ENCODE measurements at places on chromosomes 3 and 15.

GRCh38 chr3:142888481-142889211 is at the start of gene PCOLCE2:
Gene PCOLCE2 (minus strand): TSS chr3:142889083. CDS start chr3:142888896, 187 bp downstream.
- H3K27me3 ChIP-seq = no peaks in the 10 kb centered on the region
- no peaks in the 10 kb centered on the region for H3K36me3 ChIP-seq
- DNase-seq = peak; percentile 86
- H3K27ac ChIP-seq = peak within 1 kb of the TSS; percentile 52
- H3K4me3 ChIP-seq = peak within 1 kb of the TSS; percentile 81
- peaks cover 10% of the 10 kb centered on the region for H3K4me1 ChIP-seq

DNA sequence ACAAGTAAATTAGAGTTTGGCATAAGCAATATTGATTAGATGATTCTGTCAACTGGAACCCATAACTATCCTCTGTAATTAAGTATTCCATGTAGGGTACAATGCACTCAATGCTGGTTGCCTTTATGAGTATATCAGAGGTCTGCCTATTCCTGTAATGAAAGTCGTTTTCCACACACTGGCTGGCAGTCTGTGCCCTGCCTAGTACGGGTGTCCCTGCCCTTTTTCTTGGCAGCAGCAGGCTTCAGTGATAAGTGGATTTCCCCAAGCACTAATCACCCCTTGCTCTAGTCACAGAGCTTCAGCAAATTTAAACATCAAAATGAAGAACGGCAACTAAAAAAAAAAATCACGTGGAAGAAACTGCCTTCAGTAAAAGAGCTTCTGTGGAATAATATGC is 294.8 kb upstream of the STT3B start:
- DNase-seq = no peak
- H3K36me3 ChIP-seq = no peaks in the 10 kb centered on the region
- H3K4me1 ChIP-seq = no peaks in the 10 kb centered on the region
- H3K27ac ChIP-seq = no peak overlapping the region

GRCh38 chr3:132196113-132196512 is 121.1 kb upstream of the ACP3 start:
- no peak overlapping the region for H3K27ac ChIP-seq
- H3K27me3 ChIP-seq = peaks cover 13% of the 10 kb centered on the region
- no peak overlapping the region for H3K4me3 ChIP-seq
- no peaks in the 10 kb centered on the region for H3K4me1 ChIP-seq
- H3K36me3 ChIP-seq = no peaks in the 10 kb centered on the region

DNA sequence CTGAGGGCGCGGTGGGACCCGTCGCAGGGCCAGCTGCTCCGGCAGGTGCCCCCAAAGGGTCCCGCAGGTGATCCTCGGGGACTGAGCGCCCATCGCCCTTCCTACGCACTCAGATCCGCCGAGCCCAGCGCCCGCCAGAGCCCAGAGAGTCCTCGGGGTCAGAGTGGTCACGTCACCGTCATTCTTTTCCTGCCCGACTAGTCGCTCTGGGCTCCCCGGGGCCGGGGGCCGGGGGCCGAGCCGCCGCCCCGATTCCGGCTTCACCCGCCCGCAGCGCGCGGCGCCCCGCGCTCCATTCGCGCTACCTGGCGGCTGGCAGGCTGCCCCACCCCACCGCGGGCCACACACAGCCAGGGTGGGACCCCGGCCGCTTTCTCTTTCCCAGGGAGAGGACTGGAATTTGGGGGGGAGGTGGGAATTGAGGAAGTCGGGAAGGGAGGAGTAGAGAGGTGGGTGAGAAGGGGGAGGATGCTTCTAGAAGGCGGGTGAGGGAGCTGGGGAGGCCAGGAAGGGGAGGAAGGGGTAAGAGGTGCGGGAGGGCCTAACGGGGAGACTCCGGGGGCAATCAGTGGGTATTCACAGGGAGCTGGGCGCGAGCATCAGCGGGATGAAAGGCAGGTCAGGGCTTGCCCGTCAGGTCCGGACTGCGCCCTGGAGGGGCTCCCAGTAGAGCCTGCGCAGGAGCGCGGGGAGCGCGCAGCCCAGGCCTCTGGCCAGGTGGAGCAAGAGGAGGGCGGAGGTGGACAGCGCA is 36.1 kb upstream of the EPHB3 start:
- DNase-seq = peak; percentile 79
- H3K36me3 ChIP-seq = no peaks in the 10 kb centered on the region
- peaks cover 76% of the 10 kb centered on the region for H3K27me3 ChIP-seq
- H3K4me3 ChIP-seq = peak overlapping the region; percentile 71

DNA sequence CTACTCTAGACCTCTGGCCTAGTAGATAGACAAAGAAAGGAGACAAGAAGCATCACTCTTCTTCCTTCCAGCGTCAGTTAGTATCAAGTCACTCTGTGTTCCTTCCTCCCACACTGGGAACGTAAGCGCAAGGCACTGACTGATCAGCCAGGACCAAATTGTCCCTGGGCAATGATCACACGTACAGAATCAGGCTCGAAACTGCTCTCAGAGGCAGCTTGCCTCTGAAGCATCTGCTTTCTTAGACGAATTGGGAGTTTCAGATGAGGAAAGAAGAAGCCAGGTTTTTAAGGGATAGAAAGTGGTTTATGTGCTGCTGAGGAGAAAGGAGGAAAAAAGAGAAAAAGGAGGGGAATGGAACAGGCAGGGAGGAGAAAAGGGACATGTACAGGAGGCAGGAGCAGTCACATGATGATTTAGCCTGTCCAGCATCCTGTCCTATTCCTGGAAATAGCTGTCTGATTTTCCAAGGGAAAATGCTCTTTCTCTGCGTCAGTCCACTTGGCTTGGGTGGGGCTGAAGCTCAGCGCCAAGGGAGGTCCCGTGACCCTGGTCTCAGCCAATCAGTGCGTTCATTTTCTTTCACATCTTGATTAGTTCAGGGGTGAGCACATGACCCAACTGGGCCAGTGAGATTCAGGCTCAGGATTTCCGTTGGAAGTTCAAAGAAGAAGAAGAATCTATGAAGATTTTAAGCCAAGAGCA is 102.0 kb upstream of the PRICKLE2 start:
- no peak overlapping the region for H3K27ac ChIP-seq
- no peak overlapping the region for H3K4me3 ChIP-seq
- H3K27me3 ChIP-seq = no peaks in the 10 kb centered on the region

- H3K36me3 ChIP-seq = no peaks in the 10 kb centered on the region
- H3K27me3 ChIP-seq = peaks cover 14% of the 10 kb centered on the region
- DNase-seq = no peak
- no peak overlapping the region for H3K27ac ChIP-seq
- H3K4me3 ChIP-seq = no peak overlapping the region
Observed at GRCh38 chr3:59192473-59192872, 142.6 kb upstream of the CFAP20DC start.

GRCh38 chr15:61031532-61031931 is 197.6 kb downstream of the RORA start:
- peaks cover 48% of the 10 kb centered on the region for H3K4me1 ChIP-seq
- no peak overlapping the region for H3K27ac ChIP-seq

- no peaks in the 10 kb centered on the region for H3K27me3 ChIP-seq
- H3K4me1 ChIP-seq = peaks cover 6% of the 10 kb centered on the region
- no peak overlapping the region for H3K4me3 ChIP-seq
- no peaks in the 10 kb centered on the region for H3K36me3 ChIP-seq
- no peak overlapping the region for H3K27ac ChIP-seq
Observed at GRCh38 chr3:65824166-65824565, 214.6 kb downstream of the MAGI1 start.

DNA sequence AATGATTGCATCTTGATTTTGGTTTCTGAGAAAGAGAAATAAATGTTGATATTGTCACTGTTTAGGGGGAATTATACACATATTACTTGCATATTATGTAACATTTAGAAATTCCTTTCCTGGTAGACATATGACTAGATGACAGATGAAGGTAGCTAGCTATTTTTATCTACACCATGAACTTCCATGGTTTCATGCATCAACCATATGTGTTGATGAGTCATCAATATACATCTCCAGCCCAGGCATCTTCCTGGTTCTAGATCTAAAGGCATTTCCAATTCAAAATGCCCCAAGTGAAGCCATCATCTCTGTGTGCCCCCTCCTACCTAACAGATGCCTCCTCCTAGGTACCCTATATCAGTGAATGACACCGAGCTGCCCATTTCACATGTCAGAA is 9.5 kb upstream of the ADAMTSL3 start:
- H3K27me3 ChIP-seq = no peaks in the 10 kb centered on the region
- H3K36me3 ChIP-seq = no peaks in the 10 kb centered on the region
- no peak for DNase-seq
- no peak overlapping the region for H3K27ac ChIP-seq
- no peak overlapping the region for H3K4me3 ChIP-seq
- H3K4me1 ChIP-seq = no peaks in the 10 kb centered on the region

GRCh38 chr3:121759541-121760202 is 10.1 kb upstream of the GOLGB1 start:
- no peaks in the 10 kb centered on the region for H3K4me1 ChIP-seq
- H3K27me3 ChIP-seq = peaks cover 35% of the 10 kb centered on the region
- H3K4me3 ChIP-seq = no peak overlapping the region

DNA sequence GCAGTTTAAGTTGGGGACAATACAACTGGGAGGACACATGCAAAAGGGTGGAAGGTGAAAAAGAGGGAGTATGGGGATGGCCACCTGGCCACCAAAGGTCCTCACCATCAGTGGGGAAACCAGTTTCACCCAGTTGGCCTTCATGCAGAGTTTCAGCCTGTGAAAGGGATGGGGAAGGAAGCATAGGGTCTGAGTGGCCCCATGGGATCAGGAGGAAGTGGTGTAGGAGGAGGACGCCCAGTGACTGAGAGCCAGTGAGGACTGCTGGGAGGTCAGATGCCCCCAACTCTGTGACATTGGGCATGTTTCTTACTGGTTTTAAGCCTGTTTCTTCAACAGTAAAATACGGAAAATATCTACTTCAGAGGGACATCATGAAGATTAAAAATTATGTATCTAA is 16.3 kb downstream of the BCL2A1 start:
- no peaks in the 10 kb centered on the region for H3K36me3 ChIP-seq
- DNase-seq = no peak
- H3K4me1 ChIP-seq = no peaks in the 10 kb centered on the region
- no peak overlapping the region for H3K27ac ChIP-seq
- no peak overlapping the region for H3K4me3 ChIP-seq

GRCh38 chr3:25689226-25689625 is 24.5 kb upstream of the TOP2B start:
- peaks cover 35% of the 10 kb centered on the region for H3K27me3 ChIP-seq
- H3K4me1 ChIP-seq = peaks cover 7% of the 10 kb centered on the region
- H3K36me3 ChIP-seq = no peaks in the 10 kb centered on the region
- no peak overlapping the region for H3K4me3 ChIP-seq
- H3K27ac ChIP-seq = no peak overlapping the region
- no peak for DNase-seq

DNA sequence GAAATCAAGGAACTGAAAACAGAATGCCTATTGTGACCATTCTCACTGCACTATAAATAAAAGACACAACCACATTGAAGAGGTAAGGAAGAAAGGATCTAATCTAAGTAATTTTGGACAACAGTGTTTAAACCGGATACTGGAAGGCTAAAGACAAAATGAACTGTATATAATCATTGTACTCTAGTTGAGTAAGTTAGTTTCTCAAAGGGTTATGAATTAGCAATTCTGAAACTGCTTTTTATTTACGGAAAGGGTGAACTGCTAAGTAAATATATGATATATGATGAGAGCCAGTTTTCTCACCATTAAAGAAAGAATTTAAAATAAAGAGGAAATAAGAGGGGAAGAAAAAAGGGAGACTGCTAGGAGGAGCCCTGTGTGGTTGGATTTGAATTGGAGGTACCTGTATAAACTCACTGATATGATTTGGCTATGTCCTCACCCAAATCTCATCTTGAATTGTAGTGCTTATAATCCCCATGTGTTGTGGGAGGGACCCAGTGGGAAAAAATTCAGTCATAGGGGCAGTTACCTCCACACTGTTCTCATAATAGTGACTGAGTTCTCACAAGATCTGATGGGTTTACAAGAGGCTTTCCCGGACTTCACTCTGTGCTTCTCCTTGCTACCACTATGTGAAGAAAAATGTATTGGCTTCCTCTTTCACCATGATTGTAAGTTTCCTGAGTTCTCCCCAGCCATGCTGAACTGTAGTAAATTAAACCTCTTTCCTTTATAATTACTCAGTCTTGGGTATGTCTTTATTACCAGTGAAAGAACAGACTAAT is 607.7 kb downstream of the PYDC2 start:
- H3K36me3 ChIP-seq = no peaks in the 10 kb centered on the region
- no peaks in the 10 kb centered on the region for H3K27me3 ChIP-seq
- H3K4me3 ChIP-seq = no peak overlapping the region
- no peak overlapping the region for H3K27ac ChIP-seq
- no peak for DNase-seq

DNA sequence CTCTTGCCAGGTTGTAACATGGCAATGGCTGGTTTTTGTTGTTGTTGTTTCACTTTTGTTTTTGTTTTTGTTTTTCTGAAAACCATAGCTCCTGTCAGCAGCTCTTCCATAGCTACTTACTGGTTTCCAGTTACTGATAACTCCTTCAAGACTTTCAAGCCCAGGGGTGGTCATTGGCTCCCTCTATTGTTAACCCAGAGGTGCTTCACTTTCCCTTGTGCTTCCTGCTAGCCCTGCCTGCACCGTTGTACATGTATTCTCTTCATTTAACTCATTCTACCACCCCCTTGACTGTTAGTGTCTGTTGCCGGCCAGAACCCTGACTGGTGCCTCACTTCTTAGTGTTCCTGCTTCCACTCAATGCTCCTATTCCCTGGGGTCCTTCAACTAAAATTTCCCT is 4.2 kb upstream of the TRAT1 start:
- peaks cover 9% of the 10 kb centered on the region for H3K27me3 ChIP-seq
- no peak for DNase-seq
- H3K4me1 ChIP-seq = no peaks in the 10 kb centered on the region

DNA sequence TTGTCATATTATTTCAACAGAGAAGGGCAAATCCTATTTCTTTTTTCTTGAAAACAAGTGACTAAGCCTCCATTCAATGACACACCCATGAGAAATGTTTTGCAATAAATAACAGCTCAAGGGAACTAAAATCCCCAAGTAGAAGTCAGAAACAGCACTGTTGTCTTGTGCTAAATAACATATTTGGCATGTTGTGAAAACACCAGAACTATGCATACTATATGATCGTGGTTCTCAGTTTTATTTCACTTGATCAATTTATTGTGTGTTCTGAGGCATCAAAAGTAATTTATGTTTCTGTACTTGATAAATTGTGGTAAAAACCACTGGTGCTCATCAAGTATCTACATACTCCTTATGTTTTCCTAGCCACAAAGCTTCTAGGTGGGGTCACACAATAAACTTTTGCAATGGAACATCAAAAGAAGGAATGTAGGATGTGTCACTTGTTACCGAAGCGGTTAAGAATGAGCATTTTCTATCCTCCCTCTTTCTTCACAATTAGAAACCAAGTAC is 691.7 kb upstream of the CBLB start:
- DNase-seq = no peak
- no peak overlapping the region for H3K4me3 ChIP-seq
- H3K27me3 ChIP-seq = no peaks in the 10 kb centered on the region

- peaks cover 50% of the 10 kb centered on the region for H3K36me3 ChIP-seq
- peak overlapping the region; percentile 10 for H3K27ac ChIP-seq
- no peak overlapping the region for H3K4me3 ChIP-seq
- H3K27me3 ChIP-seq = no peaks in the 10 kb centered on the region
- H3K4me1 ChIP-seq = peaks cover 24% of the 10 kb centered on the region
- DNase-seq = no peak
Observed at GRCh38 chr15:25401501-25401900, 37.3 kb downstream of the UBE3A start.
